ENCODE measurements at places on chromosomes 2 and 18. TPM values are rescaled to one million over a fixed set of nuclear protein-coding genes. Genes with fewer than 3 reads are reported as not detected.

- DNase-seq: peak; percentile 88
Measured at GRCh38 chr2:56017784-56018183, 94.2 kb upstream of the EFEMP1 start.

GRCh38 chr2:192068966-192069365 is 125.8 kb downstream of the TMEFF2 start:
- DNase-seq: no peak

DNA sequence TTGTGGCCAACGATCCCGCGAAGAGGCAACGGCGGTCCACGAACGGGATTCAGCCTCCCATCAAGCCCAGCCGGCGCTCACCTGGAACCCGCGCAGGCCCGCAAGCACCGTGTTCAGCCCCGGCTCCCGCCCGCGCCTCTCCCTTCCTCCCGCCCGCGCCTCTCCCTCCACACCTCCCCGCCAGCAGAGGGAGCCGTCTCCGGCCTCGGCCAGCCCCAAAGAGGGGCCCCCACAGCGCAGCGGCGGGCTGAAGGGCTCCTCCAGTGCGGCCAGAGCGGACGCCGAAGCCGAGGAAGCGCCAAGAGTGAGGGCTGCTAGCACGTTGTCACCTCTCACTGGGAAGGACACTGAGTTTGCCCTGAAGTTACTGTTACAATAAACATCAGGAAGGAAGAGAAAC is 55.3 kb upstream of the LAPTM4A start:
- DNase-seq: peak; percentile 52

- no peak for DNase-seq
Measured at GRCh38 chr2:26849056-26849999, 1.4 kb downstream of the DPYSL5 start.

DDX18 gene
- 39.7 TPM for total RNA-seq

Data from dermis microvascular lymphatic vessel endothelial cell (primary cell).